Cortex of kidney (tissue), 1 donor: ENCODE measurements at places on chromosomes 1 and 21.

GRCh38 chr21:35075546-35075945 is 26.4 kb upstream of the RUNX1 start:
- DNase-seq, result no peak

GRCh38 chr1:190858140-190858539 is 380.5 kb upstream of the BRINP3 start:
- DNase-seq, result no peak

DNA sequence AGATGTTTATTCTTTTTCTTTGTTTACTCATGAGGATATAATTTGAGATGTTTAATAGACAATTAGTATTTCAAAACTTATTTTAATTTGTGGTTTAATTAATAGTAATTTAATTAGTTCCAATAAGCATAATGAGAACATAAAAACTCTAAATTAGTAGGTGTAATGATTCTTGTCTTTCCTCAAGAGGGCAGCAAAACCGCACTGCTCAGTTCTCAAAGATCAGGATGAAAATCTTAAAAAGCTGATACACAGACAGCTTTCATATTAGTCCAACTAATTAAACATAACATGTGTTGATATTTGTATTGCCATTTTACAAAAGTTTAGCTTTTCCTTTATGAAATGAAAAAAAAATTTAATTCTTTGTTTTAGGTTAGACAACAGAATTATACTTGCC is 106.7 kb upstream of the C21orf91 start:
- no peak for DNase-seq

- no peak for DNase-seq
Measured at GRCh38 chr1:93749894-93750301, 68.3 kb upstream of the BCAR3 start.

- no peak for DNase-seq
Measured at GRCh38 chr1:67560580-67561255, 124.3 kb upstream of the GADD45A start.

GRCh38 chr1:16258591-16259135 is 21.7 kb upstream of the CPLANE2 start:
- no peak for DNase-seq

DNA sequence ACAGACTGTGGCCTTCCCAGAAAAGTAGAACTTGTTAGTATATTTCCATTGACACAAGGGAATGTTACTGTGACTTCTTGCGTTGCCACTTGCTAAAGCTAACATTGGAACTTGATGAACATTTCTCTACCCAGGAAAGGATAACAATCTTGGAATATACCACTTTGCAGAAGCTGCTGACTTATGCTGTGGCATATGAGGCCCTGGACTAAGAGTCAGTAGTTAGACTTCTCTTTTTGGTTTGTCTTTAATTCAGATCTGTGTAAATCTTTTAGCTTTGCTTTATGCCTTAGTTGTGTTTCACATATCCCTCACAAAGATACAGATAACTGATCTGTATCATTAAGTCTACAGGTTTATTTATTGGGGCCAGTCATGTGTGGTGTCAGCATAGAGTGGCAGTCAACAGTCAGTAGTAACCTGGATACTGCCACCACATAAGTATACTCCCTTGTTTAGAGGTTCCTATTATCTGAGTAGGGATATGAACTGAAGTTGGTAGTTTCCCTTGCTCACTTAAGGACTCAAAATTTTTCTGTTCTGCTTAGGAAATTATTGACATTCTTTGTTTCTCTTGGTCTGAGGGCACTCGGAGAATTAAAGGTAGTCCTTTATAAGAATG is 14.7 kb downstream of the RNF2 start:
- no peak for DNase-seq

GRCh38 chr1:90716552-90717355 is at the start of gene BARHL2:
BARHL2 (minus strand) TSS chr1:90717302; CDS start chr1:90717195, 107 bp downstream.
- DNase-seq, result no peak

DNA sequence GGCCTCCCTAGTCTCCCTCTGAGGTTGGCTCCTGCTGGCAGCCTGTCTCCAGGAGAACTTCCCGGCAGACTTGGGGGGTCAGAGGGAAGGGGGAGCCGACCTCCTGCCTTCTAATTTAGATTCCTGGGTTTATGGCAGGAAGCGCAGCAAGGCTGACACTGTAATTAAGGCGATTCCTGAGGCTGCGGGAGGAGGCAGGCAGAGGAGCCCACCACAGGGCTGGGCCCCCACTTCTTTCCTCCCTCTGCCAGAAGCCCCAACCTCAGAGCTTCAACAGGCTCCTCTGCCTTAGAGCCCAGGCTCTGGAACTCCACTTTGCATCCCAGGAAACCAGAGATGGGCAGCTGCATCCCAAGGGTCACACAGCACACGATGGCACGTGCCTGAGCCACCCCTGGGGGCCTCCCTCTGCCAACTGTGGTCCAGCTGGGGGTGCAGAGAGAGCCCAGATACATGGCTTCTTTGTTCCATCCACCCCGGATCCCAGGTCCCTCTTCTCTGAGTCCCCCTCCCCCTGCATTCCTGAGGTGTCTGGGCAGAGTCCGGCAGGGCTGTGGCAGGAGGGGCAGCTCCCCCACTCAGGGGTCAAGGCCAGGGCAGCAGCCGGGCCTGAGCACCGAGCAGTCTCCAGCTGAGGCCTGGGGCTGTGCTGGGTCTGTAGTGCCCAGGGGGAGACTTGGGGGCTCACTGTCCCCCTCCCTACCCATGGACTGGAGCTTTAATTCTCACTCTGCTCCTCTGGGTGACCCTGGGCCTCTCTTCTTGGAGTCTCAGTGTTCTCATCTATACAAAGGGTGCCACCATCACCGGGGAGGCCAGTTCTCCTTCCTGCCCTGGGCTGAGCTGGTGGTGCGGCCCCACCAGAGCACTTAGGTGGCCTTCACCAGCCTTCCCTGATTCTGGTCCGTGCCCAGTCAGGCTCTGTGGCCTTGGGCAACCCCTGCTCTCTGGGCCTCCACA is 39.4 kb upstream of the FAM131C start:
- no peak for DNase-seq

GRCh38 chr1:90722874-90723589 is 5.9 kb upstream of the BARHL2 start:
- DNase-seq, result no peak

- no peak for DNase-seq
Measured at GRCh38 chr1:85611856-85612255, 31.3 kb downstream of the CCN1 start.

- no peak for DNase-seq
Measured at GRCh38 chr1:153535242-153536011, at the start of gene S100A6. S100A6 (minus strand) TSS chr1:153535991; CDS start chr1:153535339, 652 bp downstream.

GRCh38 chr1:19202396-19202795 is 7.7 kb downstream of the UBR4 start:
- no peak for DNase-seq

DNA sequence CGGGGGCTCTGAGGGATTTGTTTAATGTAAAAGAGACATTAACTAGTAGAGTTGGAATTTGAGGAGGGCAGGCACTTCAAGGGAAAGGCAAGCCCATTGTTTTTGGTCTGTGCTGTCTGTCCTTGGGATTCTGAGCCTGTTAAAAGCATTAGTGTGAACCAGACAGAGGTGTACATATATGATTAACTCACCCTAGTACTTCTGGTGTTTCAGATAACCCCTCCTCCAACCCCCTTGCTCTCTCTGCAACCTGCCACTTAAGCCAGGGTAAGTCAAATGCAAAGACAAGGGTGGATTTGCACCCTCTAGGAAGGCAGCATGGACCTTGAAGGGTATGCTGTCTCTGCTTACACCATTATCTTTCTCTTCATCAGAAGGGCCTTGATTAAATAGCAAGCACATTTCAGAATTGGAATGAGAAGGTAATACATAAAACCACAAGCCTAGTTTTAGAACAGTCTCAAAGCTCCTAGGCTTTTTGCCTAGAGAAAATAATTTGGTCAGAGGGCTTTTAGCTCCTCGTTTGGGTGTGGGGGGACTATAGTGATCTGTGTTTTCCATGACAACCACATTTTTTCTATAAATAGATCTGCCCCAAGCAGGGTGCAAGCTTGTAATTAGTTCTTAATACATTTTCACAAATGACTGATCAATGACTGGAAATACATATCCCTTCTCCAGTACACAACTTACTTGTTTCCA is 120.7 kb upstream of the SGIP1 start:
- DNase-seq, result no peak

DNA sequence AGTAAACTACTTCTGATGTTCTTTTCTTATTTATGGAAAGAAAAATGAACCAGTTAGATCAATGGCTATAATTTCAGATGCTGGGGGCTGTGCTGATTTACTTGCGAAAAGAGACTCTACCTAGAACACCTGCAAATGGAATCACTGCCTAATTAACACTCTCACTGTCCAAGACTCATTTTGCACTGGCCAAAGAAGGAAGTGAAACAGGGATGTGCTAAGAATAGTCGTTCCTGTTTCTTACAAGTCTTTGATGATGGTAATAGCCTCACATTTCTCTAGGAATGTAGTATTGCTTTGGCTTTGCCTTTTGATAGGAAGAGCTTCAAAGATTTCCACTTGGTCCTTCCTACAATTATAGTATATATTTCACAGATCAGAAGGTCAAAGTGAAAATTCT is 12.7 kb upstream of the TSNAX start:
- no peak for DNase-seq

DNA sequence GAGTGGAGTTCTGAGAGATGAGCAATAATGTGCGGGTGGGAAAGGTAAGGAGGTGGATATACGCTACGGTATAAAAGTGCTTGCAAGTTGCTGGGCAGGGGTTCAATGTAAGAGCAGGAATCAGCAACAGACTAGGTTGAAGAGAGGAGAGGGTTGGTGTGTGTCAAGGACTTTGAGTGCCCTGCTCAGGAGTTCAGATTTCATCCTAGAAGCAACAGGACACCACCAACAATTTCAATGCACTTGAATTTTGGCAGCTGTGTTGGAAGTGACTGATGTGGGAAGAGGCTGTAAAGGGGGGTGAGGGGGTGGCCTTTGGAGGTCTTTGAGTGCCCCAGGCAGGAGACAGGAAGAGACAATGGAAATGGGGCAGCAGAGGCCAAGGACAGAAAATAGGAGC is 57.3 kb downstream of the RHOU start:
- no peak for DNase-seq
